ENCODE measurements at places on chromosomes 2 and 18. TPM values are rescaled to one million over a fixed set of nuclear protein-coding genes. Genes with fewer than 3 reads are reported as not detected.

Gene MREG
- total RNA-seq, result 2.8 TPM

Gene WDR43
- total RNA-seq, result 51.9 TPM

Gene STK39
- total RNA-seq, result 12.8 TPM

Gene DYNAP
- not detected for total RNA-seq

Gene NAT8
- not detected for total RNA-seq

Gene KLHL41
- 0.72 TPM for total RNA-seq

Gene SLC16A14
- 1.8 TPM for total RNA-seq

Gene C1QL2
- total RNA-seq, result not detected

Gene SIX3
- not detected for total RNA-seq

Gene ABCG8
- not detected for total RNA-seq

Gene LRP2
- not detected for total RNA-seq

Gene PLEK
- 0.07 TPM for total RNA-seq

Gene CD226
- 0.69 TPM for total RNA-seq

Gene NGEF
- total RNA-seq, result 5.7 TPM

Gene IL1RN
- not detected for total RNA-seq

Gene ATP6V1C2
- not detected for total RNA-seq

Gene FRZB
- 0.72 TPM for total RNA-seq

Gene ARHGAP25
- total RNA-seq, result 0.10 TPM

Gene GPR39
- 6.4 TPM for total RNA-seq

Gene ALK
- total RNA-seq, result 0.07 TPM

Gene QPCT
- 8.8 TPM for total RNA-seq

Gene HNMT
- total RNA-seq, result 69.4 TPM

Gene CNTNAP5
- total RNA-seq, result not detected

Gene IMPACT
- 26.0 TPM for total RNA-seq

Gene NEUROD1
- total RNA-seq, result not detected

Gene ABHD3
- 6.4 TPM for total RNA-seq

Gene YIPF4
- 29.1 TPM for total RNA-seq

Gene LRP1B
- 0.03 TPM for total RNA-seq

Gene IL1R2
- 0.13 TPM for total RNA-seq

Gene IRS1
- total RNA-seq, result 24.5 TPM

Gene CAPN14
- 0.26 TPM for total RNA-seq

Gene EFEMP1
- 3,873 TPM for total RNA-seq

Gene TXNDC2
- total RNA-seq, result not detected

Gene PRSS56
- total RNA-seq, result not detected

Gene REG1B
- not detected for total RNA-seq

Gene SLC11A1
- 0.13 TPM for total RNA-seq

Gene KCNS3
- 0.78 TPM for total RNA-seq

Gene RGPD4
- not detected for total RNA-seq

Gene CD8A
- total RNA-seq, result 0.07 TPM

Gene ANKRD62
- not detected for total RNA-seq

Gene CREG2
- 2.4 TPM for total RNA-seq

Gene ADAM23
- total RNA-seq, result 28.9 TPM

Gene DOK6
- total RNA-seq, result 14.1 TPM

Gene PHLPP1
- 5.8 TPM for total RNA-seq

Gene ZNF804A
- total RNA-seq, result 1.4 TPM

Gene PNPT1
- 22.2 TPM for total RNA-seq

Gene ARHGAP15
- not detected for total RNA-seq

Gene CEP68
- total RNA-seq, result 13.3 TPM

Gene BOD1L2
- not detected for total RNA-seq

Gene MRO
- total RNA-seq, result 0.07 TPM

Gene SCN1A
- total RNA-seq, result 0.13 TPM

Gene KCNK3
- total RNA-seq, result 0.89 TPM

Gene CRACDL
- 0.03 TPM for total RNA-seq

Gene MAP3K19
- not detected for total RNA-seq

Gene CFAP65
- 0.03 TPM for total RNA-seq

Gene TMEM17
- 2.6 TPM for total RNA-seq

Gene PROKR1
- not detected for total RNA-seq

Gene HSBP1L1
- total RNA-seq, result 3.9 TPM
